ENCODE measurements at places on chromosomes 1 and 21.

- DNase-seq: peak; percentile 69
Measured at GRCh38 chr1:33060579-33061083, 20.3 kb upstream of the AZIN2 start.

GRCh38 chr1:1430114-1430982 is 5.1 kb upstream of the VWA1 start:
- DNase-seq: peak; percentile 78

DNA sequence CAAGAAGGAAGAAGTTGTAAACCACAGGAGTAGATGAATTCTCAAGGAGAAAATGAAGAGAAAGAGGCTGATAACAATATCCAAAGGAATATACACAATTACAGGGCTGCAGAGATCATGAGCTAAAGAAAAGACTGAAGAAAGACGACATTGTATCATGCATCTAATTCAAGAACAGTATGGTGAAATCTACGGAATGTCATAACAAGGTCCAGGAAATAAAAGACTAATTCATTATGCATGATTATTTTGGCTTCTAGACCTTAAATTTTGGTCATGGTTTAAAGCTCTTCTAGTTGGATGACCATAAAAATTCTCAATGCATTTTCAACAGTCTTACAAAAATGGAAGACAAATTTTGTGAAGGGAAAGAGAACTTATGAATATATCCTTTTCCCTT is 71.7 kb downstream of the SH3GLB1 start:
- DNase-seq: no peak

GRCh38 chr1:165827268-165828102 is at the start of gene UCK2:
Gene UCK2, plus strand, starts transcription at chr1:165827614. Its CDS starts 220 bp downstream, at chr1:165827834.
- peak; percentile 79 for DNase-seq

- DNase-seq: no peak
Measured at GRCh38 chr1:186442651-186443375, 18.1 kb downstream of the PDC start.

Data from hippocampal formation (tissue), 2 donors.